ENCODE measurements at places on chromosomes 12 and 14. TPM values are rescaled to one million over a fixed set of nuclear protein-coding genes. Genes with fewer than 3 reads are reported as not detected.

- no peaks in the 10 kb centered on the region for H3K36me3 ChIP-seq
- H3K4me3 ChIP-seq, result peak overlapping the region; percentile 29
- H3K27me3 ChIP-seq, result no peaks in the 10 kb centered on the region
- H3K27ac ChIP-seq, result peak overlapping the region; percentile 51
- no peak for DNase-seq
Observed at GRCh38 chr12:19988459-19988873, 379.9 kb upstream of the PDE3A start.

- peaks cover 62% of the 10 kb centered on the region for H3K4me1 ChIP-seq
- no peaks in the 10 kb centered on the region for H3K36me3 ChIP-seq
- no peaks in the 10 kb centered on the region for H3K27me3 ChIP-seq
- H3K4me3 ChIP-seq, result peak overlapping the region; percentile 87
- no peak for DNase-seq
Observed at GRCh38 chr14:64705381-64706118, 1.3 kb downstream of the PLEKHG3 start.

GRCh38 chr14:69808919-69809808 lies 12.1 kb upstream of the SLC10A1 start:
- no peak overlapping the region for H3K27ac ChIP-seq
- no peaks in the 10 kb centered on the region for H3K4me1 ChIP-seq
- H3K27me3 ChIP-seq, result no peaks in the 10 kb centered on the region
- DNase-seq, result no peak
- H3K36me3 ChIP-seq, result no peaks in the 10 kb centered on the region
- no peak overlapping the region for H3K4me3 ChIP-seq

The TAS2R10 gene
- total RNA-seq, result 4.6 TPM

DNA sequence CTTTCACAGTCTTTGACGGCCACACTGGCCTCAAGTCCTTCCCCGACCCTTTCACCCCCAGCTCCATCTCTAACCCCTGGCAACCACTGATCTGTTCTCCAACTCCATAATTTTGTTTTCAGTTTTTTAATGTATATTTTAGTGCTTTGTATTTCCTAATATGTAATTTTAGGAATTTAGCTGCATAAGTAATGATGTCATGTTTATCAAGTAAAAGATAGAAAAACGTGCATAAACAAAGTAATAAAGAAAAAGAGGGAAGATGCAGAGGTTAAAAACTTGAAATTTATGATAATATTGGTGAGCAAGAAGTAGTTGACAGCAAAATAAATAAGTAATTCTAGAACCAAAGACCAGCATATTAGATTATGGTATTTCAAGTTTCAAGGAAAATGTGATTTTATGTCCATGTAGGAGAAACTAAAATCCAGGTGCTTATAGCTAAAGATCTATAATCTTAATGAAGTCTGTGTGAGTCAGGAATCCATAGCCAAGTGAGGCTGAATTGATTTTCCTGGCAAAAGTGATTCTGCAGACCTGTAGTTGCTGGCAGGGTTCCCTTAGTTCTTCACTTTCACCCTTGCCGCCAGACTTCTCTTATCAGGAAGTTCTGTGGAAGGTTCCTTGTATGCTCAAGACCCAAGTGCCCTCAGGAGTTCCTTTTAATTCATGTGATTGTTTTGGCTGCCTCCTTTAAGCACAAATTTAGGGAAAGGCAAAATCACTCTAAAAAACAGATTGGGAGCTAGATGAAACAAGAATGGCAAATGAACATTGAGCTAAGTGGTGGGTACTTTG lies 24.4 kb downstream of the FBXW8 start:
- no peak overlapping the region for H3K27ac ChIP-seq
- H3K36me3 ChIP-seq, result peaks cover 1% of the 10 kb centered on the region
- no peaks in the 10 kb centered on the region for H3K27me3 ChIP-seq

- peaks cover 11% of the 10 kb centered on the region for H3K4me1 ChIP-seq
- peaks cover 6% of the 10 kb centered on the region for H3K27me3 ChIP-seq
- no peak overlapping the region for H3K27ac ChIP-seq
- no peak overlapping the region for H3K4me3 ChIP-seq
Observed at GRCh38 chr12:131833896-131834641, 5.9 kb downstream of the MMP17 start.

GRCh38 chr14:89849931-89850330 lies 104.6 kb downstream of the EFCAB11 start:
- no peaks in the 10 kb centered on the region for H3K36me3 ChIP-seq
- H3K4me3 ChIP-seq, result no peak overlapping the region
- no peak for DNase-seq

The HOXC13 gene
- not detected for total RNA-seq

Measured in thoracic aorta (tissue), 2 donors.